8988T (cell line): ENCODE measurements at places on chromosomes 2 and 18.

DNA sequence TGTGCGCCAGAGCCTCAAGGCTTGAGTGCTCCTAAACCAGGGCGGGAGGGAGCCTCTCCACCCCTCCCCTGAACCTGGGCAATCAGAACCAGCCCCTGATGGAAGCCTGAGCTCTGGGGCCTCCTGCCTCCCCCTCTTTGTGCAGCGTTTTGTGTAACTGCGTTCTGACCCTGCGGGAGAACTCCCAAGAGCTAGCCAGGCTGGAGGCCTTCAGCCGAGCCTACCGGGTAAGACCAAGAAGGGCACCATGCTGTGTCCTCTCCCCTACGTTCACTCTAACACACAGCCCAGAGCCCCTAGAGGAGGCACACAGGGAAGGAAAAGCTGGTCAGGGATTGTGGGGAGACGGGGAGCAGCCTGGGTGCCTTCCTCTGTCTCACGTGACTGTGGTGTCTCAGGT is 108.0 kb downstream of the PLB1 start:
- no peak for DNase-seq

DNA sequence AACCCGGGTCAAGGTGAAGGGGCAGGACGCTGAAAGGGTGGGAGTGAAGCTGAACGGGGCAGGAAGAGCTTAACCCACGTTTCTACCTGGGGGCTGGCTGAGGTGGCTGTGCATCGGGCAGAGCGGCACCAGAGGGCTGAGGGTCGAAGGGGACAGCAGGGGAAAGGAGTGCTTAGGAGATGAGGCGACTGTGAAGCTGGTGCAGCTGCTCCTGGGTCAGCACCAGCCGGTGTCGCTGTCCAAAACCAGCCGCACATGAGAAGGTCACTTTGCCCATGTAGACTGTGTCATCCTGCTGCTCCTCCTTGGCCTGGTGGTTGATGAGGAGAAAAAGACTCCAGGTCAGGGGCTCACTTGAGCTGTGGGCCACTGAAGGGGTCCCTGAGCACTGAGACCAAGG is 18.1 kb upstream of the SLC4A5 start:
- no peak for DNase-seq

GRCh38 chr2:96526101-96526591 is 10.4 kb upstream of the ARID5A start:
- DNase-seq, result no peak

GRCh38 chr2:121521359-121521758 is 9.3 kb upstream of the RNU4ATAC start:
- no peak for DNase-seq

- DNase-seq, result no peak
These were observed 433 bp upstream of the MFF start for GRCh38 chr2:227324642-227324994.

DNA sequence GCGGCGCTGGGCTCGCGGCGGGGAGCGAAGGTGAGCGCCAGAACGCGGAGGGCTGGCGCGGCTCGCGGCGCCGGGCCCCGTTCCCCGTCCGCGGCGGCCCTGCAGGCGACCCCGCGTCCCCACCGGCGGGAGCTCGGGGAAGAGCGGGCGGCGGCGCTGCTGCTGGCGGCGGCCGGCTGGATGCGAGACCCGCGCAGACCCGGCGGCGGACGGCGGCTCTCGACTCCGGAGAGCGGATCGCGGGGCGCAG is 213 bp downstream of the DOK6 start:
- no peak for DNase-seq

DNA sequence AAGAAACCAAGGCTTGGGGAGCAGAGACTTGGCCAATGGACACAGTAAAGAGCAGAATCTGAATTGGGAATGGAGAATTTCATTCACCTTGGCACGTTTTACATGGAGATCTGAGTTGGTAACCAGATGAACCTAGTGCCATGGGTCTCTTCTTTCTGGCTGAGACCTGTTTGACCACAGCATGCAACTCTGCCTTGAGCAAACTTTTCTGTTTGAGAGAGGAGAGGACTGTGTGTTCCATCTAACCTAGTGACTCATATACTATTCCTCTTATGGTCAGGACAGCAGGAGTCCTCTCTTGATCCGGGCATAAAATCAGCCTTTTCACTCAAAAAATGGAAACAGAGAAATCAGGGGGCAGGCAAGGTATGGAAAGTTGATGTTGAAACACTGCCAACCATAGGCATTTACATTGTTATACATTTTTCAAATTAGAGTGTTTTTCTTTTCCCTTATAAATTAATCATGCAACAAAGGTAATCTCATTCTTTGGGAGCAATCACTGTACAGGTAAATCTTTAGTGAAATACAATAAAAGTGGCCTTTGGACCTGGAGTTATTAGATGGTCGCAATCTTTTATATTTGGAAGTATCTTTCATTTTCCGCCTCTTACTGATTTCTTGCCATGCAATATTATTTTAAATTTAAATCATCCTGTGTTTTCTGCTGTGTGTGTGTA is 86.7 kb downstream of the NRP2 start:
- no peak for DNase-seq

DNA sequence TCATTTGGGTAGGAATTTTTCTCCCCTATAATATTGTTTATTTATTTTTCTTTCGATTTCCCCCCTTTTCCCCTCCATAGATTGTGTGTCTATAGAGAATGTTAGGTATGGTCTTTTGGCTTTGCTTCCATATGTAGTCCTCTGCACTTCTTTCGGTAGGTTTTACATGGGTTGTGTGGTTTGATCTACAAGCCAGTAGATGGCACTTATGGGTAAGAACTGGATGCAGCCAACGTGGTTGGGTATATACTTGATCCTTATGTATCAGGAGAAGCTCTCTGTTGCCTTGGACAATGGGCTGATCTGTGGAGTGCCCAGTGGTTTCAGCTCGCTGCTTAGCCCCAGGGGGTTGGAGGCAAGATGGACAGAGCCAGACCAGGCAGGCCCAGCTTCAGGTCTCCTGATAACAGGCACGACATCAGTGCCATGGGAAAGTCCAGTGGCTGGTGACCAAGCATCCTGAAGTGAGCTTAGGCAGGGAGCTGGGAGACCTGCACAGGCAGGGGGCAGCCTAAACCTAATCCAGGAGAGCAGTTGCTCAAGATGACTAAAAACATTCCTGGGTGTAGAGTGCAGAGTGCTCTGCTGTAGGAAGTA is 488.3 kb downstream of the CCDC85A start:
- no peak for DNase-seq

GRCh38 chr2:95401480-95401879 is 1.0 kb upstream of the FAHD2A start:
- DNase-seq, result no peak

DNA sequence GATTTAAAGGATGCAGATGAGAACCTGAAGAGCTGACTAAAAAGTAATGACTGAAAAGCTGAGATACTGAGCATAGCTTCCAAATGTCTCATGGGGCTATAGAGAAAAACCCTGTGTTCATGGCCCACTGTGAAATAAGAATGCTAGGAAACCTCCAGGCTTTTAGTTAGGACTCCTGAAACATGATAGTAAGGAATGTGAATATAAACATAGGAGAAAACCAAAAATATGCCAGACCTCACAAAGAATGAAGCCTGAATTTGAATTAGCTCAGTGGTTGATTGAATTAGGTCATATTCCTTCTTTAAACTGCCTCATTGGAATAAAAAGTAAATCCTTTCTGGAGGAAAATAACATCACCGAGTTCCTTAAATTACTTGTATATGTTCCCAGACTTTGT is 194.5 kb upstream of the NXPH2 start:
- no peak for DNase-seq

DNA sequence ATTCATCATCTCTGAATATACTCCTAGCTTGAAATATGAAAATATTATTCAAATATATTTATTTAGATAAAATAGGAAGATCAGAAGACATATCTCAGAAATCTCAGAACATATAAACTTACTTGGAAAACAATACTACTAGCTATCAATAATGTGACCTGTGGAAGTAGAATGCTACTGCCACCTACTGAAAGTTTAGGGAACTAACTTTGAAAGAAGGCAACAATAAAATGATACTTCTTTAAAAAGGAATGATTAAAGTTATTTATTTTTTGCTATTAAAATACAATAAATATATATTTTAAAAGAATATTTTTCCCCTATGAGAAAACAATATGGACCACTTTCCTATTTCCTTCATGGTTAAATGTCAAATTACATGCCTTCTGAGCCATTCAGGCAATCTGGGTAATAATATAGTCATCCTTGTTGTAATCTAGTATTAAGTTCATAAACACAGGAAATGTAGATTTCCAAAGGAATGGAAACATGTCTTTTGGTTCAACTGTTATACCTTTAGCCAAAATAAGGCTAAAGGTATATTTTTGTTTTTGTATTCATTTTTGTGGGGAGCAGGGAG is 26.0 kb downstream of the ACADL start:
- no peak for DNase-seq

DNA sequence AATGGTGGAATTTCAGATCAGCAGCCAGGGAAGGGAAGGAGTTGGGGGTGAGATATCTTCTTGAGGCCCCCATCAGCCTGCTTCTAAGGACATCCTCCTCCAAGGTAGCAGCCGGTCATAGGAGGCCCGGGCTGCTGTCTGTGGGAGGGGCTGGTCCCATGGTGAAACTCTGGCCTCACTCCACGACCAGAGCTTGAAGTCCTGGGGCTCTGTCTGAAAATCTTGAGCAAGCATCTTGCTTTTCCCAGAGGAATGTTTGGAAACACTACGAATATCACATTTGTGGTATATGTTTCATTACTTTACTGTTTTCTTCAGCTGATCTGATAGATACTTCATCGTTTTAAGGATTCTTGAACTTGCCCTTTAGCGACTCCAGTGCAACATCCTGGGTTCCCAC is 103.7 kb downstream of the CTAGE1 start:
- no peak for DNase-seq

GRCh38 chr18:70371908-70372307 is 83.1 kb downstream of the SOCS6 start:
- DNase-seq, result no peak

DNA sequence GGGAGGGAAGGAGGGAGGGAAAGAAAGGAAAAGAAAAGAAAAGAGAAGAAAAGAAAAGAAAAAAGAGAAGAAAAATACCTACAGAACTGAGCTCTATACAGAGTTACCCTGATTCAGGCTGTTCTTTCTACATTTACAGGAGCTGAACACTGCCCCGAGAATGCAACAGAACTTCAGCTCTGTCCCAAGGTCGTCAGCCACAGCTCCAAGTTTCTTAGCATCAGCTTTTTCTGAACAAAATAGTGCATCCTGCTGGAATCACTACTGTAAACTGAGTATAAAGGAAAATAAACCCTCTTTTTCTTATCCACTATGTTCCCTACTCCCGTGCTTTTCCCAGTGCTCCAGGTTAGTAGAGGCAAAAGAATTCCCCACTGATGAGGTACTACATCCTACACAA is 4.7 kb upstream of the PPP4R1 start:
- DNase-seq, result no peak

GRCh38 chr2:48050711-48051110 is 144.4 kb upstream of the FBXO11 start:
- DNase-seq, result no peak

DNA sequence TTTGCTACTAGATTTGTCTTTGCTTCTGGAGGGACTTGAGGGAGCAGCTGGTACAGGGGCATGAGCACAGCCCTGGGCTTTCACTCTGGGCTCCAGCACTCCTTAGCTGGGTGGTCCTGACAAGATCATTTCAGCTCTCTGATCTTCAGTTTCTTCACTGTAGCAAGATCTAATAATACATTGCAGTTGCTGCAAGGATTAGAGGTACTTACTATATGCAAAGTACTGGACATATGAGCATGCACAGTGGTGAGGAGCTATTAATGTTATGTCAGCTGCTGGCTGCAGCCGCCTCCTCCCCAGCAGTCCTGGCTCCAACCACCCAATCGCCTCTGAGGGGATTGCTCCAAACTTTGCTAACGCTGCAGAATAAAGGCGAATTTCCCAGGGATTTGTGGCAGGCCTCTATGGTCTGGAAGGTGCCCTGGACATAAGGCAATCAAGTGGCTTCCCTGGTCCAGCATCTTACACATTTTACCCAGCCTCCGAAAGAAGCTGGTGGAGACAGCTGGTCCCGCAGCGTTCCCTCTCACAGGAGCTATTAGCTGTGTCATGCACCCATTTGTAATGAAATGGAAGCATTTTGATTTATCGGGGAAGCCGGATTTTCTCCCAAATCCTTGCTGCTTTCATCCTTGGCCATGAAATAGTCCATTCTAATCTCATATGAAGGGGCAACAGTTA is 96.7 kb downstream of the RHOB start:
- no peak for DNase-seq
